ENCODE measurements at places on chromosomes 12 and 14.

- DNase-seq: peak; percentile 55
Observed at GRCh38 chr12:77925536-77926108, 94.9 kb downstream of the NAV3 start.

- DNase-seq: no peak
Observed at GRCh38 chr14:65302571-65303189, 109.8 kb upstream of the FUT8 start.

DNA sequence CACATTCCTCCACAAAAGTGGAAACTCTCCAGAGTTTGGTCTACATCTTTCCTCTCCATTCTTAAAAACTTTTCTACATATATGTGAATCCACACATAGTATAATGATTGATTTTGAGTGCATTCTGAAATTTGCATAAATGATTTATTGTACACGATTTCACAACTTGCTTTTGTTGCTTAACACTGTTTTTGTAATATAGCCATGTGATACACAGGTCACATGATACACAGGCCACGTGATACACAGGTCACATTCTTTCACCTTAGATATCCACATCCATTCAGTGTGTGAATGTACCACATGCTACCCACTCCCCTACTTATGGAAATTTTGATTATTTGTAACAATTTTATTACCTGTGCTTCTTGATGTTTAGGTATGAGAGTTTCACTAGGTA lies 319.1 kb downstream of the ZFP36L1 start:
- no peak for DNase-seq

GRCh38 chr14:95311752-95312151 lies 8.0 kb downstream of the CLMN start:
- DNase-seq: no peak

DNA sequence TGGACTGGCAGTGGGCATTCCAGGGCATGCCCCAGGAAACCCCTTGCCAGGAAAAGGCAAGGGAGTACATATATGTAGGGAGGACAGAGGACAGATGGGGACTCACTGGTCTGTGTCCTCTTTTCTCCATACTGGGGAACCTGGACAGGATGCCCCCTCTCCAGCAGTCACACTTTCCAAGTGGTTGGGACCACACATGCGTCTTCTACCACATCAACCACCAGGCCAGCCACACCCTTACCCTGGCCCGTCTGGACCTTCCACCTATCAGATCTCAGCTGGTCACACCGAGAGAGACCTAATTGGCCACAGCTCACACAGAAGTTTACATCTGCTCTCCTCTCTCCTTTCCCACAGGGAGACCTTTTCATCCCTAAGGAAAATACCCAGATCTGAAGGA lies 8.3 kb downstream of the ANKRD33 start:
- no peak for DNase-seq

DNA sequence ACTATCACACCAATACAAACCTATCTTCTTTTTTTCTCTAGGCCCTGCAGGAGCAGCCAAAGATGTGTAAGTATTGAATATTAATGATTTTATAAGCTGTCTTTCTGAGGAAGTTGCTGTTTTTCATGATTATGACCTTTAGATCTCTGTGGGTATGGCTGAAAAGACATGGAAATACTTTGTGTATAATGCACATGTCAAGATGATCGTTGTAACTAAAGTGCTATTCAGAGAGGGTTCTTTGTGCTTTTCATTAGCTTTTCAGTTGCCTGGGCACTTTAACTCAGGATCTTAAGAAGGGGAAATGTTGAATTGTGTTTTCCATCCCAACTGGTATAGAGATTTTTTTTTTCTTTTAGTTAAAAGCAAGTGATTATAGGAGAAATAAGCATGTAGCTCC lies 18.1 kb downstream of the C12orf75 start:
- no peak for DNase-seq

- no peak for DNase-seq
Observed at GRCh38 chr12:114361545-114361944, 44.4 kb downstream of the TBX5 start.

DNA sequence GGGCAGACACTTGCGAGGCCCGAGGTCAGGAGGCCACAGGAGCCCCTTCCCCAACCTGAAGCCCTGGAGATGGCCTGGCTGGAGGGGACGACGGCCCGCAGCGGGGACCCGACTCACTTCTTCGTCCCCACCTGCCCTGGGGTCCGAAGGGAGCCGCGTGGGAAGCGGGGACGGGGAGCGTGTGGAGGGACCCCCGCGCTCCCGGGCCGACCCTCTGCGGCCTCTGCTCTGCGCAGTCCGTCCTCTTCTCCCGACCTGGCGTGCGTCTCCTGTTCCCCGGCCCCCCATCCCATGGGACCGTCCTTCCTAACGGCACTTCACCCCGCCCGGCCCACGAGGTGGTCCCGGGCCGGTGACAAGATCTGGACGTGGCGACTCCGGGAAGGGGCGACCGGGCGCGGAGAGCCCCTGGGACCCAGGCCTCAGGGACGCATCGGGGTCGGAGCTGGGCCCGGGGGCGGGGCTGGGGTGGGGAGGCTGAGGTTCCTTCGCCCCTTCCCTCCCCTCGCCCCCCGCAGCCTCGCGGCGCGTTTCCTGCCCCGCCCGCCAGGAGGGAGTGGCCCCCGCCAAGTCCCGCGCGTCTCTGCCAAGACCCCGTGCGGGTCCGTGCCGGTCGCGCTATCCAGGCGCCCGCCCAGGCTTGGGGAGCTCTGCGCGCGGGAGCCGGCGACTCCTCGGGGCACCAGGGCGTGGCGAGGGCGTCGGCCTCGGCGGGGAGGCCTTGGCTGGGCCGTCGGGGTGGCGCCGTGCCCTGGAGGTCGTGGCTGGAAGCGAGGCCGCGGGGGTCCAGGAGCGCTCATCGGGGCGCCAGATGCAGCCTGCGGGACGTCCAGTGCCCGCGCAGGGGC lies 97.1 kb downstream of the TNFAIP2 start:
- no peak for DNase-seq

DNA sequence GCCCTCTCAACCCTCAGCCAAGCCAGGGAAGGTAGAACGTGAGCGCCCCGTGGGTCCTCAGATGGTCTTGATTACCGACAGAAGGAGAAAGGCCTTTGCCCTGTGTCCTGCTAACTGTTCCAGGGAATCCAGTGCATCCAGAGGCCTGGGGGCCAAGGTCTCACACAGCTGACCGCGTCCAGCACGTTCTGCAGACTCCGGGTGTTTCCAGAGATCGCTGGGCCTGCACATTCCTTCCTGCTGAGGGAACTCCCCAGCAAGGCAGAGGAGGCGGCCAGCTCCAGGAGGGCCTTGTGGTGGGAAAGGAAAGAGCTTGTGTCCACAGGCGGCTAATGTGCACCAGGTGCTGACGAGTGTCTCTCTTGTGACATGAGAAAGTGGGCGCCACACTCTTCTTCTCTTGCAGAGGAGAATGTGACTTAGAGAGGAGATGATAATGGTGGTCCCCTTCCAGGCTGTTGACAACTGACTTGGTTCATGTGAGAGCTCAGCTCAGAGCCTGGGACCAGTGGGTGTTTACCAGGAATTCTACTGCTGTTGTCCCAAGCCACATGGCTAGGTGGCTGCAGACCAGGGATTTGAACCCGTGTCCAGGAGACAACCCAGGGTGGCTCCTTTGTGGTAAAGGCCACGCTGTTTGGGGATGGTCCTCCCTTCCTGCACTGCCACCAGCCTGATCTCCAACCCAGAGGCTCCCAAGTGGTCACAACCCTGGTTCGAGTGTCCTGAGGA lies 46.8 kb upstream of the DLK1 start:
- DNase-seq: no peak

DNA sequence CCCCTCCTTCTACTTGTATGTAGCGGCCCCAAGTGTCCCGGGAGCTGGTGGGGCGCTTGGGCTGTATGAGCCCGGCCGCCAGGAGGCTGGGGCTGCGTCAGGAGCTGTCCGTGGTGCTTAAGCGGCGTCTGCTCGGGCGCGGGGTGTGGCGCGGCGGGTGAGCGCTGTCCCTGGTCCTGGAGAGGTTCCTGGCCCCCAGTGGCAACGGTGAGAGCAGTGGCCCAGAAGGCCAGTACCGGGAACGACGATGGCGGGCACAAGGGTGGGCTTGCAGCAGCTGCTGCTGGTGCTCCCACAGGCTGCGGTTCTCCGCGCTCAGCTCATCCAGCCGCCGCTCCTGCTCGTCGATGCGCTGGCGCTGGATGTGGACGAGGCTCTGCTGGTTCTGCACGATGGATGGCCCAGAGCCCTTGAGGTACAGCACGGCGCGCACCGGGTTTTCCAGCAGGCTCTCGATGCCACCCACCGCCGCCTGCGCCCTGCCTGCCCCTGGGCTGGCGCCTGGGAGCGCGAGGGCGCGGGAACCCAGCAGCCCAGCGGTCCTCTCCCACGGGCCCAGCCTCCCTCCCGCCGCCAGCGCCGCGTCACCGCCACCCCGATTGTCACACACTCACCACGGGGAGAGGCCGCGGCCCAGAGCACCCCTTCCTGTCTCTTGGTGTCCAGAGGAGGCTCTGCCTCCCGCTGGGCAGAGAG lies 41.9 kb upstream of the FKBP4 start:
- DNase-seq: no peak

DNA sequence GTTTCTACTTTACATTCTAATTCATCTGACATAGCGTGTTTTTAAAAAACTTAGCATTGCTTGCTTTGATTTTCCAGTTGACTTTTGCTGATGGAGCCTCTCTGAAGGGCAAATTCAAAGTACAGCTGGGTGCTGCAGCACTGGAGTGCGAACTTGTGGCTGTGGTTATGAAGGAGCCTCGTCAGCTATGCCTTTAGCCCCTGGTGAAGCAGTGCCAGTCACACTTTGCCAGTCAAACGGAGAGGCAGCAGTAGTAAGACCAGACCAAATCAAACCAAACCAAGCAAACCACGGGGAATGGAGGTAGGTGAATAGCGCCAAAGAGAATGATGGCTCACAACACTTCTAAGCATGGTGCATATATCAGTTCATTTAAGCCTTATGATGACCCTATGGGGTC lies 15.1 kb upstream of the SLC38A2 start:
- no peak for DNase-seq

DNA sequence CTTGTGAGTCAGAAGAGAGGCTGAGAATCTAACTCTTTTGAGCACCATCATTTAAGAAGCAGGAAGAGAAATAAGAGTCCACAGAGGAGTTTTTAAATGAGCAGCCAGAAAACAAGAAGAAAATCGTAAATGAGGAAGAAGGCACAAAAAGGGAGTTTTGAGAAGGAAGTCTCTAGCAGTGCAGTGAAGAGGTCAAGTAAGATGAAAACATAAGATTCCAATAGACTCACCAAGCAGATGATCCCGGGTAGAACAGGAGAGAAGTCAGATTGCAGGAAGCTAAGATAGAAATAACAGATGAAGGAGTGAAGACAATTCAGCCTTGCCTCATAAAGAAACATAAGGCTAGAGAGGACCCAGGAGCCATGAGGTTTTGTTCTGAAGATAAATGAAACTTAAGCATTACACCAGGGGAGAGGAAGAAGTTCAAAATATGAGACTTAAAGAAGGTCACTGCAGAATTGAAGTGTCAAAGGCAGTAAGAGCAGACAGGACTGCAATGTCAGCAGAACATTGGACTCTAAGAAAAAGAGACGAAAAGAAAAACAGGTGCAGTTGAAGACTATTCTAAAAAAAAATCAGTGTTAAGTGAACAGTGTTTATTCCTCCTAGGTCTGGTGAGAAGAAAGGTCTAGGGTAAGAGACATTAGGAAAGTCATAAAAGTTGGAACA lies 229.0 kb downstream of the SEC23A start:
- no peak for DNase-seq

GRCh38 chr12:56484566-56484965 lies 3.4 kb downstream of the GLS2 start:
- DNase-seq: no peak

GRCh38 chr12:129854591-129854990 lies 49.2 kb downstream of the TMEM132D start:
- DNase-seq: no peak

DNA sequence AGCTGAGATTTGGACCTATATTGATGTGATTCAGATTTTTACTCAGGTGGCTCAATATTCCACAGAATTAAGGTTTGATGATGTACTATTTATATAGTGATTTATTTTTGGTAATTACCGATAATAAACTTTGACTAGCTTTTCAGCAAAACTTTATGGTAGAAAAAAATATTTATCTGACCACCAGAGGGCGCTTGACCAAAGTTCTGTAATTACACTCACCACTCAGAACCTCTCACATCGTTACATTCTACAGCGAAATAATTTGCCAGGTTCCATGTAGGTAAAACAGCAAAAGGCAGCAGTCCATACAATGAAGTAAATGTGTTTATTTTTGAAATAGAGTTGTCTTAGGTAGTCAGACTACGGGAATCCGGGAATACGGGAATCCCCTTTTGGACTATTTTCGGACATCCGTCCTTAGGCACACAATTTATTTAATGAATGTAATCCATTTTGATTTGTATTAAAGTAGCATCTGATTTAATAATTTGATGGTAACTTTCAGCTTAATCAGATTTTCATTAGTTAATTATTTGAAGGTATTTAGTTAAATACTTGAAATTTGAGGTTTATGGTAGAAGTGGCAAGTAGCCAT lies 143.0 kb upstream of the DDHD1 start:
- DNase-seq: no peak

GRCh38 chr12:71155225-71155624 lies 2.6 kb downstream of the TSPAN8 start:
- DNase-seq: no peak

DNA sequence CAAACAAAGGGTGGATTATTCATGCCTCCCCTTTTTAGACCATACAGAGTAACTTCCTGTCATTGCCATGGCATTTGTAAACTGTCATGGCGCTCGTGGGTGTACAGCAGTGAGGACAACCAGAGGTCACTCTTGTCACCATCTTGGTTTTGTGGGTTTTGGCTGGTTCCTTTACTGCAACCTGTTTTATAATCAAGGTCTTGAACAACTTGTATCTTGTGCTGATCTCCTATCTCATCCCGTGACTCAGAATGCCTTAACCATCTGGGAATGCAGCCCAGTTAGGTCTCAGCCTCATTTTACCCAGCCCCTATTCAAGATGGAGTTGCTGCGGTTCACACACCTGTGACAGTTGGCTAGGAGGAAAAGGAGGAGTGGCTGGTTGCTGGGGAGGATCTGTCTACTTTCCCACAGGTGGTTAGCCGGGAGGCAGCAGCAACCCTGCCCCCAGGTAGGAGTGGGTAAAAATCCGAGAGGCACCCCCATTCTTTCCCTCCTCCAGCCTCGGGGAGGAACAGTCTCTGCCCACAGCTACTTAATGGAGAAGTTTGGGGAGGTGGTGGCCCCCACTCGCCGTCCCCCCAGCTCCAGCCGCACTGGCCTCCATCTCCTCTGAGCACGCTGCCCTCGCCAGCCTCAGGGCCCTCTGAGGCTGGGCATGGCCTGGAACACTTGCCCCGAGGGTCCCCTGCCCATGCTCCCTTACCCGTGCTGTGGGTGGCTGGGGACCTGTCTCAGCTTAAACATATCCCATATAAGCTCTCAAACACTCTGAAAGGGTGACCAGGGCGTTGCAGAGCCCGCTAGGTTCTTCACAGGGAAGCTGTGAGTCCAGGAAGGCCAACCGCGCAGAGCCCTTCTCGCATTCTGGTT lies 41.7 kb downstream of the SMIM41 start:
- DNase-seq: no peak
